ENCODE measurements at places on chromosomes 12 and 14.
A peak's percentile ranks its signal among the peaks of the same experiment; 100 is the strongest.

DNA sequence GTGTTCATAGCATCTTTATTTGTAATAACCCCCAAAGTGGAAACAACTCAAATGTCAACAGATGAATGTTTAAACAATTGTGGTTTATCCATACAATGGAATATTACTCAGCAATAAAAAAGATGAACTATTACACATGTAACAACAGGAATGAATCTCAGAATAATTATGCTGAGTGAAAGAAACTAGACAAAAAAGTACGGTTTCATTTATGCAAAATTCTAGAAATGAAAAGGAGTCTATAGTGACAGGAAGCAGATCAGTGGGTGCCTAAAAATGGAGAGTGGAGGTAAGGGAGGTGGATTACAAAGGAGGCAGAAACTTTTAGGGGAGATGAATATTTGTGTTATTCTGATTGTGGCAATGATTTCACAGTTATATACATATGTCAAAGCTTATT is 4.8 kb downstream of the PRKCH start:
- no peak for DNase-seq

GRCh38 chr14:63435838-63436237 is 107.3 kb downstream of the PPP2R5E start:
- peak; percentile 91 for DNase-seq

DNA sequence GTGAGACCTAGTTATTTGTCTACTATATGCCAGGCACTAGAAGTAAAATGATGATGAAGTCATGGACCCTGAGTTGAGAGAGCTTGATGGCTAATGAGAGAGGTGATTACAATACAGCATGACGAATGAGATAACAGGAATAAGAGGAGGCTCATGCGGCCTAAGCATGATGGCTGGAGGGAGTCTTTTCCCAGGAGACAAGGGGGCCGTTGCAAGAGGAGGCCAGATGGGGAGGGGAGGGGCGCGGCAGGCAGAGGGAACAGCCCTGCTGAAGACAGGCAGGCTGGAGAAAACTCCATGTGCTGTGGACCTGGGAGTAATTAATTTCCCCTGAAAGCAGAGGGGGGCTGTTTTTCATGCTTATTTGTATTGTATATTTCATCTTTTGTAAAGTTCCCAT is 144.7 kb upstream of the RFLNA start:
- DNase-seq = no peak

- DNase-seq = no peak
These were observed 45.6 kb downstream of the LTBP2 start for GRCh38 chr14:74566174-74567141.

DNA sequence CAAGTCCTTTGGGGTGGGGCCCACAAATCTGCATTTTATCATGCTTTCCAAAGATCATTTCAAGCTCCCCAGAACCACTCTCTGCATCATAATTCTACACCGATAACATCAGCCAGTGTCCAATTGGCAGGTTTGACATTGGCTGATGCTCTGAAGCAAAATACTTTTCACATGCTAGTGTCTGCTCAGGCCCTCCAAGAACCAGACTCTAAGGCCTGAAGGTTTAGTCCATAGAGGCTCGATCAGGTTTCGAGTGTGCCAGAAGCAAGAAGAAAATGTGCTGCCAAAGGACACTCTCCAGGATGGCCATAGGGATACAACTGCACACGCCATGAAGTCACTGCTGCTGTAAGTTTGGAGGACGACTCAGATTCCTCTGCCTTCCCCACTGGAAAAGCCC is 280.3 kb downstream of the KSR2 start:
- no peak for DNase-seq

DNA sequence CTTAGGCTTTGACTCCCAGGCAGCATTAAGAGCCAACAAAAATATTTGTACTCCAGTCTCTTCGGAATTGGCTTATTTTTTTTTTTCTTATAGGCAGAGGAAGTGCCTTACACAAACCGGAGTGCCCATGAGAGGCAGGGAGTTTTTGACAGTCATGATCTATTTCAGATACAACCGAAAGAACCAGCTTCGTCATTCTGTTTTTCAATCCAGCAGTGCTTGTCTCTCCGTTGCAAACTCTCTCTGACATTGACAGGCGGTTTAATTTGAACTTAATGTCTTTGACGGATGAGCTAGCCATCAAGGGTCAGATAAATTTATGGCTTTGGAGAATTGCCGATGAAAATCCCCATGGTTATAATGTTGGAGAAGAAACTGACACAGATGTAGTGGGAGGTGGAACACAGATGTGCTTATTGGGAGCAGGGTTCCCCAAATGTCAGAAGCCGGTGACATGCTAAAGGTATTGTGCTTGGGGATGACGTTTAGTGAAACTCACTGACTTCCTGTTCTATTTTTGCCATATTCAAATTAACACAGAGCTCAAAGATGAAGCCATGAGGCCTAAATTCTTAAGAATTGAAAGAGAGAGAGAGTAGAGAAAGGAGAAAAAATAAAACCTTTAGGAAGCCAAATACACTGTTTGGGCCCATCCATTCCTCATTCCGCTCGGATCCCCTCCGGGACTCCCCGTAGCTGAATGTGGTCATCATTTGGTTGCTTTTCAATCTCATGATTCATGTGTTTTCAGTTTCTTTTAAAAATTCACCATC is 59.7 kb downstream of the PLXNC1 start:
- peak; percentile 64 for DNase-seq

DNA sequence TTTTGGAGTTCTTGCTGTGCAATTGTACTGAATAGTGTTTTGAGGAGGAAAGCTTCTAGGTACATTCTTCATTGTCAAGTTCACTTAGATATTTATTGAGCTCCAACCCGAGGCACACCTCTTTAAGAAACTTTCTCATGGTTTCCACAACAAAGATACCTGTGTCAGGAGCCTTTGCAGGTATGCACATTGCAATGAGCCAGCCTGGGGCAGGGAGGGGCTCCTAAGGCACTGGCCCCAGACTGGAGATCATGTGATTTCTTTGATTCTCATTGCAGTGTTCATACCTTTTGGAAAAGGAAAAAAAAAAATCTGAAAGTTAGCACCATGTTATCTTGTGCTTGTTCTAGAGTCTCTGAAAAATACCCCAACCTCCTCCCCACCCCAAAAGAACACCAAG is 80.3 kb downstream of the PRMT8 start:
- no peak for DNase-seq

DNA sequence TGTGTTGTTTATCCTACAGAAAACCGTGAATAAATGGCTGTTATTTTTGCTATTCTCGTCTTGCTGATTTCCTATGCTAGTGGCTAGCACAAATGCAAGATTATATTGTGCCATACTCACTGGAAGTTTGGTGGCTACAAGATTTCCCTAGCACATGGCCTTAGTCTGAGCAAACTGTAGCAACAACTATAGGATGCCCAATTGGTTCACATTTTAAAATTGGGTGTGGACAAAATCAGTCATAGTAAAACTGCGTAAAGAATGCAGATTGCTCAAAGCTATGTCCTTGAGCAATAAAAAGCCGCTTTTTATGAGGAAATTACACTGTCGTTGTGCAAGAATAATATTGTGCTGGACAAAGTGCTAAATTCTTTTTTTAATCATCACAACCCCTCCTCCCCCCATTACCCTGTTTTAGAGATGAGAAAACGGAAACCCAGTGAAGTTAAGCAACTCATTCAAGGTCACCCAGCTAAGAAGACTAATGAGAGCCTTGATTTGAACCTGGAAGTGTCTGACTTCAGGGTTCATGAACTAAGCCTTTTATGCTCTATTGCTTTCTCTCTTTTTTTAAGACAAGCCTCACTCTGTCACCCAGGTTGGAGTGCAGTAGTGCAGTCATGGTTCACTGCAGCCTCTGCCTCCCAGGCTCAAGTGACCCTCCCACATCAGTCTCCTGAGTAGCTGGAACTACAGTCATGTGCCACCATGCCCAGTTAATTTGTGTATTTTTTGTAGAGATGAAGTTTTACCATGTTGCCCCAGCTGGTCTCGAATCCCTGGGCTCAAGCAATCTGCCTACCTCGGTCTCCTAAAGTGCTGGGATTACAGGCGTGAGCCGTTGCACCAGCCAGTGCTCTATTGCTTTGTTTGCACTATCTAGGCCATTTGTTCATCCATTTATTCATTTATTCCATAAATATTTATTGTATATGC is 73.6 kb downstream of the SRGAP1 start:
- peak; percentile 98 for DNase-seq

DNA sequence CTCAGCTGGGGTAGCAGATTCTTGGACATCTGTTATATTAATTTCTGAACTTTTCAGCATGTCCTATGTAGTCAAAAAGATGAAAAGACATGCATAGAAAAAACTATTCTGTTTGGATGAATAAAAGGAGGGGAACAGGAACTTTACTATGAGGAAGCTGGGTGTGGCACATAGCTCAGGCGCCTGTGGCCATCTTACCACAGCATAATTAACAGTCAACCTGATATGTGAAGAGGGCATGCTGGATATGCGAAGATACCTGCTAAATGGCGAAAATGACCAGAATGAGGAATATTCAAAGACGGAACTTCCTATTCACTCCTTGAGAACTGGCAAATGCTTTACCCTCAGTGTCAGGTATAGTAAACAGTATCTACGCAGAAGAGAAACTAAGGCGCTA is 18.4 kb downstream of the SETD3 start:
- no peak for DNase-seq

DNA sequence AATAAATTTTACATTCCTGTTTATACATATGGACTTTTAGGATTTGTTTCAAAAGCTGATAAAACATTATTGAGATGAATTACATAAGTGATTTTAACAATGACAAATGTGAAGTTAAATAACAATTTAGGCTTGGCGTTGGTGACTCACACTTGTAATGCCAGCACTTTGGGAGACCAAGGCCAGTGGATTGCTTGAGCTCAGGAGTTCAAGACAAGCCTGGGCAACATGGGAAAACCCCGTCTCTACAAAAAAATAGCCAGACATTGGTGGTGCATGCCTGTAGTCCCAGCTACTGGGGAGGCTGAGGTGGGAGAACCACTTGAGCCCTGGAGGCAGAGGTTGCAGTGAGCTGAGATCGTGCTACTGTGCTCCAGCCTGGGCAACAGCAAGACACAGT is 7.4 kb downstream of the ACOT2 start:
- DNase-seq = no peak

DNA sequence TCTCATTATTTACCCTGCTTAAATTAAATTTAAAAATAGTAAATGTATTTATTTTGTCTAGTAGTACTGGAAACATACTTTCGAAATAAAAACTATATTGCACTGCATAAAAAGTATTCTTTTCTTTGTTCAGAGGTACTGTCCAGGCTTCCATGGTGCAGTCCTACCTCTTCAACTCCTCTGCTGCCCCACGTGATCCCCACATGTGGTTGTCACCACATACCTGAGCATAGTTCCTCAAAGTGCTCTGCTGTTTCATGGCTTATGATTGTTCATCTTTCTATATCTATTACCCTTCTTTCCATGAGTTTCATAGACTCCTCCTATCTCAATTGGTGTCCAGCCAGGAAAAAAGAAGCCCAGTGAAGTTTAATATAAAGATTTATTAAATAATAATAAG is 317.5 kb upstream of the OR4E1 start:
- DNase-seq = no peak

- no peak for DNase-seq
These were observed 645.2 kb downstream of the VRK1 start for GRCh38 chr14:97442363-97442762.

GRCh38 chr14:75917946-75918335 is 63.9 kb downstream of the TGFB3 start:
- no peak for DNase-seq

GRCh38 chr12:79547735-79548609 is 142.8 kb downstream of the PAWR start:
- peak; percentile 89 for DNase-seq
